ENCODE measurements at places on chromosomes 3 and 15. TPM values are rescaled to one million over a fixed set of nuclear protein-coding genes. Genes with fewer than 3 reads are reported as not detected.

DNA sequence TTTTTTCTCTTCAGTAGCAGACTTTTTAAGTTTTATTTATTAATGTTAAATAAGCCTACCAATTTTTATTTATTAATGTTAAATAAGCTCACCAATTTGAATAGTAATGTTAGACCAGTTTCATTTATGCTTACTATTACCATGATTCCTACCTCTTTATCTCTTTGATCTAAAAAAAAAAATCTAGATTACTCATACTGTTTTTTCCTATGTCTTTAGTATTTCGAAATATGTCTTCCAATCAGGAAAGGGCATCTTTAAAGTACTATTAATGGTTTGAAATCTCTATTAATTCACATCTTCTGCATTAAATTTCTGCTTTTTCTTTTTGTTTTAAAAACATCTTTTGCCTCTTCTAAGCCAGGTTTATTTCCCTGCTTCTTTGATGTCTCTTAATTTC, 27.5 kb upstream of the MAPKBP1 start:
- no peak overlapping the region for H3K27ac ChIP-seq
- H3K4me1 ChIP-seq, result no peaks in the 10 kb centered on the region
- H3K4me3 ChIP-seq, result no peak overlapping the region
- H3K27me3 ChIP-seq, result no peaks in the 10 kb centered on the region

DNA sequence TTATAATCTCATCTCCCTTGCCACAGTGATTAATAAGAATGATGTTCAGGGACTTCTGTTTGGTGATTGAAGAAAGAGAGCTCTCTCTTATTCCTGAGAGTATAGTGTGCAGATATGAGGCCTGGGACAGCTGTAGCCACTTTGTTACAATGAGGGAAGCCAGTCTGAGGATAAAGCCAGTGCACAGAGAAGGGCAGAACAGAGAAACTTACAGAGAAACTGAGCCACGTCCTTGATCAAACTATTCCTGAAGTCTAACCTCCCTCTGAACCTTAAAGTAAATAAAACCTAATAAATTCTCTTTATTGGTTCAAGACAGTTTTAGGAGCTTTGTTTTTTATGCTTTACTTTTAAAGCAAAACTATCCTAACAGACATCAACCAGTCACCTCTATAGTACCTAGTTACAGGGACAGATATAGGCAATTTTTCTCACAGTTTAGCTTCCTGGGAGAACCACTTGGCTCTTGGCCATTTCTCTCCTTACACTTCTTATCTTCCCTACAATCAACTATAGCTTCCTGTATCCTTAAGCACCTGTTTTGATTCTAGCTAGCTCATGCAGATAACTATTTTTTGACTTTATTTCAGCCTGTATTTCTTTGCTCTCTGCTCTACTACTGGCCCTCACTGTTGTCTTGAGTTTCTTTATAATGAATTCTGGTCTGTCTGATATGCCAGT, 284.4 kb downstream of the SHQ1 start:
- no peaks in the 10 kb centered on the region for H3K27me3 ChIP-seq
- no peak for DNase-seq
- H3K36me3 ChIP-seq, result no peaks in the 10 kb centered on the region
- no peak overlapping the region for H3K4me3 ChIP-seq
- peaks cover 6% of the 10 kb centered on the region for H3K4me1 ChIP-seq
- no peak overlapping the region for H3K27ac ChIP-seq

- no peak overlapping the region for H3K27ac ChIP-seq
- no peaks in the 10 kb centered on the region for H3K36me3 ChIP-seq
- H3K4me3 ChIP-seq, result no peak overlapping the region
- no peak for DNase-seq
- no peaks in the 10 kb centered on the region for H3K27me3 ChIP-seq
Measured at GRCh38 chr15:52344592-52344991, 49.0 kb upstream of the MYO5C start.

DNA sequence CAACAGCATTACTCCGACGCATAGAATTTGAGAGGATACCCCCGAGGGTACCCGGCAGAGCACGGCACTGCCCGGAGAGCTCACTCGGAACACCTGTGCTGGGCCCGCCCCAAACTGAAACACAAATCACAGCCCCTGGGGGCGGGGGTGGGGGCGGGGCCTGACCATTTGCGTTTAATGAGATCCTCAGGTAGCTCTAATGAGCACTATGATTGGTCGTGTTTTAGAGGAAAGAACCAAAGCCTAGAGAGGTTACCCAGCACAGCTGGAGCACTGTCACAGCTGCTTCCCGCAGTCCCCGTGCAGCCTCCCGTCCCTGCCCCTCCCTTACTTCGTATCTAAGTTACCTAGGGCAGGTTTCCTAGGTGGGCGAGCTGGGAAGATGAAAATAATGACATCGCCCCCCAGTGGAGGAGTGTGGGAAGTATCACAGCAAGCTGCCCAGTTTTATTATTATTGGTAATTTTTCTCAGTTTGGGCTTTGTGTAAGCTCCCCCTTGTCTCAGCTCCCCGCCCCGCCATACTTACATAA, 187.1 kb downstream of the PDE8A start:
- no peak overlapping the region for H3K27ac ChIP-seq
- H3K36me3 ChIP-seq, result no peaks in the 10 kb centered on the region
- DNase-seq, result peak; percentile 57
- H3K27me3 ChIP-seq, result peaks cover 29% of the 10 kb centered on the region
- H3K4me3 ChIP-seq, result no peak overlapping the region

The PP2D1 gene
- not detected for total RNA-seq

GRCh38 chr3:172066880-172067796, 27.8 kb downstream of the FNDC3B start:
- no peak for DNase-seq
- no peaks in the 10 kb centered on the region for H3K27me3 ChIP-seq
- H3K27ac ChIP-seq, result peak overlapping the region; percentile 69

- H3K36me3 ChIP-seq, result no peaks in the 10 kb centered on the region
- no peaks in the 10 kb centered on the region for H3K4me1 ChIP-seq
- no peak overlapping the region for H3K4me3 ChIP-seq
- no peaks in the 10 kb centered on the region for H3K27me3 ChIP-seq
- no peak overlapping the region for H3K27ac ChIP-seq
Measured at GRCh38 chr3:159186581-159186980, 384.7 kb downstream of the MFSD1 start.

GRCh38 chr3:14623569-14624051, 28.0 kb upstream of the CCDC174 start:
- H3K4me1 ChIP-seq, result no peaks in the 10 kb centered on the region
- no peaks in the 10 kb centered on the region for H3K36me3 ChIP-seq
- H3K4me3 ChIP-seq, result no peak overlapping the region
- no peak for DNase-seq
- no peak overlapping the region for H3K27ac ChIP-seq

The SLC12A1 gene
- not detected for total RNA-seq

The COL6A5 gene
- not detected for total RNA-seq

DNA sequence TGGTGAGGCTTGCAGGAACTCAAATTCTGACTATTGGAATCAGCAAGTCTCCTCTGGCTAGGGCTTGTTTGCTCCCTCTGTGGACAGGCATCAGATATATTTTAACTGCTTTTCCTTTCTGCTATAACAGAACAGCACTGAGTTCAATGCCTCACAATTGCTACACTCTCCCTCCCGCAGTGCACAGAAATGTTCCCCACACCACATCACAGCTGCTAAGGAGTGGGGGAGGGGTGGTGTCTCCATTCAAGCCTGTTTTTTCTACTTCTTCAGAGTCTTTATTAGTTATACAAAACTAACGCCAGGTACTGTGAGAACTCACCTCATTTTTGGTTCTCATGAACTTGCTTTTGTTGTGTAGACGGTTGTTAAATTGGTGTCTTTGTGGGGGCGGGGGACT, 68.5 kb downstream of the BCHE start:
- H3K27ac ChIP-seq, result no peak overlapping the region
- no peak overlapping the region for H3K4me3 ChIP-seq
- DNase-seq, result no peak
- H3K4me1 ChIP-seq, result no peaks in the 10 kb centered on the region
- no peaks in the 10 kb centered on the region for H3K27me3 ChIP-seq

The TMEM212 gene
- not detected for total RNA-seq

The GTPBP8 gene
- 6.7 TPM for total RNA-seq

The ZNF80 gene
- not detected for total RNA-seq

The LTK gene
- 0.40 TPM for total RNA-seq

- DNase-seq, result no peak
- no peaks in the 10 kb centered on the region for H3K36me3 ChIP-seq
- H3K27me3 ChIP-seq, result peaks cover 20% of the 10 kb centered on the region
- H3K4me3 ChIP-seq, result no peak overlapping the region
- no peak overlapping the region for H3K27ac ChIP-seq
- H3K4me1 ChIP-seq, result no peaks in the 10 kb centered on the region
Measured at GRCh38 chr15:36959746-36960145, 140.6 kb downstream of the MEIS2 start.

- no peaks in the 10 kb centered on the region for H3K36me3 ChIP-seq
- no peaks in the 10 kb centered on the region for H3K4me1 ChIP-seq
- peak overlapping the region; percentile 50 for H3K27ac ChIP-seq
- no peak overlapping the region for H3K4me3 ChIP-seq
- no peaks in the 10 kb centered on the region for H3K27me3 ChIP-seq
Measured at GRCh38 chr3:85161544-85161943, 202.8 kb downstream of the CADM2 start.

The PLXND1 gene
- 38.8 TPM for total RNA-seq

The INO80 gene
- 21.8 TPM for total RNA-seq

The SERINC4 gene
- not detected for total RNA-seq

DNA sequence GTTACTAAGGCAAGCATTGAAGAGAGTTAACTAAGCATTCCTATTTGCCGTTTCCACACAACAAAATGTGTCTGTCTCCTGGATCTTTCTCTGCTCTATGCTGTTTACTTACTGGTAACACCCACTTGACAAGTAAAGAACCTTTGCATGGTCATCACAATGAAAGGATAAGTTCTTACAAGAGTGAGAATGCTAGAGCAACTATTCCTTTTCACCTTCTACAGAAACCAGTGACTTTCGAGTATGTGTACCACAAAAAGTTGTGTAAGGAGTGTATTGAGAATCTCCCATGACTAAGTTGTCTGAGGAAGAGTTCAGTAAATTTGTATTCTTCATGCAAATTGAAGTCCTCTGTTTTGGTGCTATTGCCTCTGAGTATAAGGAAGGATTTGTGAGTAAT, 10.8 kb downstream of the TIPARP start:
- no peak overlapping the region for H3K4me3 ChIP-seq
- H3K27me3 ChIP-seq, result no peaks in the 10 kb centered on the region
- peak overlapping the region; percentile 22 for H3K27ac ChIP-seq
- no peaks in the 10 kb centered on the region for H3K36me3 ChIP-seq
- no peak for DNase-seq
- H3K4me1 ChIP-seq, result peaks cover 65% of the 10 kb centered on the region

The TMEM158 gene
- total RNA-seq, result 0.82 TPM

GRCh38 chr15:55230051-55230670, 33.4 kb upstream of the RSL24D1 start:
- no peaks in the 10 kb centered on the region for H3K36me3 ChIP-seq
- H3K27me3 ChIP-seq, result no peaks in the 10 kb centered on the region
- DNase-seq, result no peak
- H3K4me1 ChIP-seq, result peaks cover 4% of the 10 kb centered on the region
- no peak overlapping the region for H3K27ac ChIP-seq

Data from transverse colon (tissue), 4 donors.